Right ventricle myocardium inferior (tissue), 1 donor: ENCODE measurements at places on chromosomes 1 and 21. TPM values are rescaled to one million over a fixed set of nuclear protein-coding genes. Genes with fewer than 3 reads are reported as not detected.

- DNase-seq: no peak
Observed at GRCh38 chr1:203401199-203401877, 50.4 kb upstream of the FMOD start.

GRCh38 chr1:76313304-76313703 is 238.8 kb downstream of the ST6GALNAC3 start:
- no peak for DNase-seq

DNA sequence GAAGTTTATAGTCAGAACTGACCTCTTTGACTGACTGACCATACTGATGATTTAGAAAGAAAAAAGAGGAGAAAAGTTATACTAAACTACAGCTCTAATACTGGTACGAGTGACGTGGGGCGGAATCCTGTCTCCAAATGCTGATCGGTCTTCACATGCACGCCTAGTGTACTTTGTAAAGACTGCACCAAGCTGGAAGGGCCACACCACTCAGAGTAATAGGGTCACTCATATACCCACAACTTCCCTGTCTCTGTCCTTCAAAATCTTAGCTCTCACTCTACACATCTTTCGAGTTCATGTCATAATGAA is 19.4 kb upstream of the GUCA2A start:
- no peak for DNase-seq

- no peak for DNase-seq
Observed at GRCh38 chr1:221760911-221761310, 19.0 kb upstream of the DUSP10 start.

GRCh38 chr1:184559117-184559713 is 172.4 kb downstream of the C1orf21 start:
- no peak for DNase-seq

DNA sequence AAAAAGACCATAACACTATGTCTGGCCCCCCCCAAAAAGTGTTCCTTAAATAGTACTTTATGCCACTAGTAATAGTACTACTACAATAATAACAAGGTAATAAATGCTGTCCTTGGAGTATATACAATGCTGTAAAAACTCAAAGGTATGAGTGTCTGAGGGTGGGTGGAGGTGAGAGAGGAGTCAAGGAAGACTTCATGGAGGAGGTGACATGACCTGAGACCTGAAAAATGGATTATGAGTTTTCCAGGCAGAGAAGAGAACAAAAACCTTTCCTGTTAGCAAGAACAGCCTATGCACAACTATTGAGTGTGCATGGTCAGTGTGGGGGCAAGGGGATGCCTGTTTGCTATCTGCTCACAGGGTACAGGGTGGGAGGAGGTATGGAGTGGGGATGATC is 290.2 kb upstream of the USP24 start:
- DNase-seq: no peak

GRCh38 chr1:48676376-48676775 is 100.3 kb downstream of the BEND5 start:
- no peak for DNase-seq

DNA sequence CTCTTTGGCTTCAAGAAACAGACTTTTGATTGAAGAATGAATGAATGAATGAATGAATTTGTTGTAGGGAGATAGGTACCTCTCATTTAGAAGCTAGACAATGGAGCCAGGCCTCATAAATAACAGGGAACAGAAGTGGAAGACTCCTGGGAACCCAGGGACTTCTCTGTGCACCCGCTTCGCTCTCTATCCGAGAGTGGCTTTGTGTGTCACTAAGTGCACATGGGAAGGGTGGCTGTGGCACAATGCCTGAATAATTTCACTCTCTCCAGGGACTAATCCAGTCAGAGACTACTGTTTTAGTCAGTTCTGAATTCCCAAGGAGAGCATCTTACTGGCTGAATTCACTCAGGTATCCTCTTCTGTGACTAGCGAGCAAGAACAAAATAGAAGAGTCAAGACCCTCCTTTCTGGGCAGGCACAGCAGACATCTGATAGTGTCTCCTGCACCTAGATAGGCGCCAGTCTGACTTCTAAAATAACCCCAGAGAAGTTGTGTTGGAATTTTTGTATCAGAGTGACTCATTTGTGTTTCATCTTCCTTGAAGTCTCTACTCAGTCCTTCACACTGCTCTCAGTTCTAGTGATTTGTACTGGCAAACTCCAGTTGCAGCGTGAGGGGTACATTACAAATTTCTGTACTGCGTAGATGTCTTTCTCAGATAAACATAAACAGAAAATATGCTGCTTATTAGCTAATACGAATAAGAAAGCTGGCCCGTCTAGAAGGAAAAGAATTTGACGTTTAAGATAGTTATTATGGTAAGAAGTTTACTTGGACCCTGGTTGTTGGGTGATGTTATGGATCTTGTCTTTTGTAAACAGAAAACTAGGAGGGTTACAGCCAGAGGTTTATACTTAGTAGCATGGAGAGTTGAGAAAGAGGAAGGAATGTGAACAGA is 34.0 kb downstream of the BACH1 start:
- no peak for DNase-seq

SUSD4 gene
- total RNA-seq: 8.7 TPM
